GM04504 (cell line): ENCODE measurements at places on chromosomes 4 and X.

GRCh38 chr4:92234393-92235176 lies 69.2 kb upstream of the GRID2 start:
- peak; percentile 90 for DNase-seq

DNA sequence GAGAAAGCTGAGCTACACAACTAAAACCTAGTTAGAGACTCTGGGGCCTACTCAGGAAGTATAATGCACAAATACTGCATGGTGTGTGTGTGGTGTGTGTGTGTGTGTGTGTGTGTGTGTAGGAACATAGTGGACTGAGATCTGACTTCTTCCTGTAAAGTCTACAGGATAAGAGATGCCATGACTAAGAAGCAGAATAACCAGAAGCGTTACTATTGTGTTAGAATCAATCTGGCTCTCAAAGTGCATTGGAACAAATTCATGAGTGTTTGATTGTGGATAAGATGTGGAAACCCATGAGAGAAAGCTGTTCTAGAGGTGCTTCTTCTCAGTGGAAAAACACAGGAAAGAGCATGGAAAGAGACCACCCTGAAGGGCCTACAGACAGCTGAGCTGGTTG lies 302.1 kb downstream of the INPP4B start:
- no peak for DNase-seq

GRCh38 chrX:120228187-120228908 lies 22.3 kb upstream of the ZBTB33 start:
- no peak for DNase-seq

GRCh38 chrX:72258174-72258573 lies 18.9 kb downstream of the RPS4X start:
- peak; percentile 63 for DNase-seq

DNA sequence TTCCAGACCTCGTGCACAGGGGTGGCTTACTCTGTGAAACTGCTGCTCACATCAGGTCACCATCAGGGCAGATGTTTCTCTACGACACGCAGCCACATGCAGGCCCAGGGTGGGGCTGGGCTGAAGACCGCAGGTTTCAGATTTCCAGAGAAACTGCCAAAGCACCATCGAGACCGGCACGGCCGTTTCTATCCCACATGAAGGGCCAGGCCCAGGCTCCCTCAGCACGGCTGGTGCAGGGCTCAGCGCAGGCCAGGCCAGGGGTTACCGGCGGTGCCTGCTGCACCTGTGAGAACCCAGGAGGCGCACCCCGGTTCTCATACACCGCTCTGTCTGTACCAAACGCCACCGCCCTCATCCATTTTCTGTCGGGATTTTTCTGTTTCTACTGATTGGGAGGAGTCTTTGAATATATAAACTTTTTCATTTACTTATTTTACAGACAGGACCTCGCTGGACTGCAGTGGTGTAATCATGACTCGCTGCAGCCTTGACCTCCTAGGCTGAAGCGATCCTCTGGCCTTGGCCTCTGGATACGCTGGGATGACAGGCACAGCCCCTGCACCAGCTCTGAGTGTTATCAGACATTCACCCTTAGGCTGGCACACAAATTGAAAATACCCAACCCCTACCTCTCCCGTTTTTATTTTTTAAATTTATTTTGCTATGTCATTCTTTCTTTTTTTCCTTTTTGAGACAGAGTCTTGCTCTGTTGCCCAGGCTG lies 17.1 kb downstream of the CTBP1 start:
- no peak for DNase-seq

- DNase-seq: no peak
Observed at GRCh38 chr4:25654031-25654970, 1.4 kb upstream of the SLC34A2 start.

DNA sequence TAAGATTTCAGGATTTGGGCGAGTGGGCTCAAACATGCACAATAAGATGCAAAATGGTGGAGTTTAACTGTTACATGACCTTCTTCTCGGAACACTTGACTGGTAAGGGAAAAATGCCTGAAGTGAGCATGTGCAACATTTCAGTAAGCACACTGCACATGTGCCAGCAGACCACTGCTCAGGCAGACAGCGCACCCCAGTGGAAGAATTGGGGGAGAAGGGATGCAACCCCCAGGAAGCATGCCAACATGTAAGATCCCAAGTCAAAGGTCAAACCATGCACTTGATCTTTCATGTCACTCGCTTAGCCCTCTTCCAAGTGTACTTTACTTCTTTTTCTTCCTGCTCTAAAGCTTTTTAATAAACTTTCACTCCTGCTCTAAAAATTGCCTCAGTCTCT lies 256.3 kb downstream of the CENPC start:
- no peak for DNase-seq
